ENCODE measurements at places on chromosomes 6 and 20.

DNA sequence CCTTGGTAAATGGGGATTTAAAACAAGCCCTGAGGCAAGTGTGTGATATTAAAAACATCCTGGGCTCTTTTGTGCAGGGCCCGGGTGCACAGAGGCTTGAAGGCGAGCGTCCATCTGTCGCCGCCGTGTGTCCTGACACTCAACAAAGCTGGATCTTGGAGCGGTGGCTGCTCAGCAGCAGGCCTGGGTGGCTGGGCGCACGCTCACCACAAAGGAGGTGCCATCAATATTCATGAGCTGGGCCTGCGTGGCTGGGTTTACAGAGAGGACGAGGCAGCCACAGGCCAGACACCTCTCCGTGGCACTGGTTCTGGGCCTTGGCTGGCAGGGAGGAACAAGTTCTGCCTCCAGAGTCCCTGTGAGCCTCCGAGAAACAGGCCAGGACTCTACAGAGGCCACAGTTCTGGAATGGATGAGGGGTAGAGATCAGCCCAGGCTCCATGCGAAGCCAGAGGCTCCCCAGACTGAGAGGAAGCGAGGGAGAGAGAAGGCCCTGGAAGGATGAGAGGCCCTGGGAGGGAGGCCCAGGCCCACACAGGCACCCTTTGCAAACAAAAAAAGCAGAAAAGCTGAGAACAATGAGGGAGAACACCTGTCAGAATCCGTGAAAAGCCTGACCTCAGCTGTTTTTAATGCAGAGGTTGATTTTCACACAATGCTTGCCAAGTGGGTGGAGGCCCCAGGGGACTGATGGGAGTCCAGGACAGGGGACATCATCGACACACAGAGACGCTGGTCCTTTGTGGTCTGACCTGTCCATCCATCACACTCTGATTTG, 21.9 kb downstream of the BHLHE23 start:
- DNase-seq: no peak

DNA sequence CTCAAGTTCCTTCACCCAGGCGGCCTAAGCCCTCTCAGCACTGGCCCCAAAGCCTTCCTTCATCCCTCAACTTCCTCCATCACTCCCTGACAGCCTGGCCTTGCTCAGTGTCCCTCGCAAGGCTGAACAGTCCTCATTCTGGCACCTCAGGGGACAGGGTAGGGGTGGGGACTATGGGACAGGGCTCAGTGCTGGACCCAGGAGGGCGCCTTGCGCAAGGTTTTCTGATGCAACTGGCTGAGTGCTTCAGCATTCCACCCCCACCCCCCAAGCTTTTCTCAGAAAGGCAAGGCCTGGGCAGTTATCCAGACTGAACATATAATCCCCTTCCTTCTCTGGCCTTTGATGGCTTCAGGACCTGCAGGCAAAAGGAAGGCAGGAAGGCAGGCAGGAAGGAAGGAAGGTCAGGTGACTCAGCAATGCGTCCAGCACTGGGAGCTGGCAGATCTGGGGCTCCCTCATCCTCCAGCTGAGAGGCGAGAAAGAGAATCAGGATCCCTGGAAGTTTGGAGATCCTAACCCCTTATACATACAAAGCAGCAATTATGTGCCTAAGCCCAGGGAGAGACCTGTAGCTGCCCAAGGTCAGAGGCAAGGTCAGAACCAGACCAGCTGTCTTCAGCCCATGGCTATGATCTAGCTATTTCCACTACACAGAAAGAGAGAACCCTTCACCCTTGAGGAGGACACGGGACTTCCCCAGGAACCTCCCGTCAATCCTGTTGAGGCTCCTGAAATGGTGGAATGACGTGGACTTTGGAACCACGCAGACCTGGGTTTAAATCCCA, 8.6 kb upstream of the TRIB3 start:
- no peak for DNase-seq

DNA sequence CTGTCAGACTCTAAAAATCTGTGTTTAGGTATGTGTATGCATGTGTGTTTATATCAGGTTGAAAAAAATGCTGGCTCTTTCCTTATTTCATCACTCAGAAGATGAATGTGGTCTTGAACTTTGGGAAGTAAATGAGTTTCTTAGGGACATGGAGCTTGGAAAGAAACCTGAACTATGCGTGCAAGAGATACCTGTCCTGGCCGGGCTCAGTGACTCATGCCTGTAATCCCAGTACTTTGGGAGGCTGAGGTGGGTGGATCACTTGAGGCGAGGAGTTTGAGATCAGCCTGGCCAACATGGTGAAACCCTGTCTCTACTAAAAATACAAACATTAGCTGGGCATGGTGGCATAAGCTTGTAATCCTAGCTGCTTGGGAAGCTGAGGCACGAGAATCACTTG, 4.4 kb upstream of the GLP1R start:
- no peak for DNase-seq

GRCh38 chr20:32510601-32511357, 74.4 kb downstream of the NOL4L start:
- DNase-seq: no peak

- DNase-seq: no peak
Observed at GRCh38 chr6:95572098-95572497, 5.2 kb upstream of the MANEA start.

Measured in activated naive CD4-positive, alpha-beta T cell (primary cell).